ENCODE measurements at places on chromosomes 11 and 22. TPM values are rescaled to one million over a fixed set of nuclear protein-coding genes. Genes with fewer than 3 reads are reported as not detected.

DNA sequence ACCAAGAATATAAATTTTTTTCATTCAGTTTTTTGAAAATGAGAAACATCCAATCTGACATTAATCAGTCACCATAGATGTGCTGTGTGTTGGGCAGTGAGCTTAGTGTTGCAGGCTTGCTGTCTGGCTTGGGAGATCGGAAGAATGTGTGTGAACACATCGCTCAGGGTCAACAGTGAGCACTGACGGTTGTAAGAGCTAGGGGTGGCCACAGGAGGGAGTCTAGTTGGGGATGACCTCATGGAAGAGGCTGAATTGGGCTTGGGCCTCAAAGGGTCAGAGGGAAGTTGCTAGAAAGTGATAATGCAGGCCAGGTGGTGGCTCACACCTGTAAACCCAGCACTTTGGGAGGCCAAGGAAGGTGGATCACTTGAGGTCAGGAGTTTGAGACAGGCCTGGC is 375.4 kb downstream of the DDX10 start:
- no peaks in the 10 kb centered on the region for H3K27me3 ChIP-seq
- DNase-seq = no peak
- H3K27ac ChIP-seq = no peak overlapping the region
- H3K4me1 ChIP-seq = no peaks in the 10 kb centered on the region
- no peak overlapping the region for H3K4me3 ChIP-seq

- H3K4me3 ChIP-seq = no peak overlapping the region
- no peaks in the 10 kb centered on the region for H3K36me3 ChIP-seq
- no peak for DNase-seq
- no peaks in the 10 kb centered on the region for H3K27me3 ChIP-seq
These were observed 43.1 kb downstream of the CACNG2 start for GRCh38 chr22:36660510-36660840.

- H3K27me3 ChIP-seq = no peaks in the 10 kb centered on the region
- no peak overlapping the region for H3K4me3 ChIP-seq
- no peak for DNase-seq
- H3K4me1 ChIP-seq = no peaks in the 10 kb centered on the region
These were observed 105.5 kb downstream of the KCNC1 start for GRCh38 chr11:17840101-17840548.

- no peak overlapping the region for H3K4me3 ChIP-seq
- H3K27me3 ChIP-seq = no peaks in the 10 kb centered on the region
- H3K36me3 ChIP-seq = no peaks in the 10 kb centered on the region
These were observed 52.4 kb upstream of the CDON start for GRCh38 chr11:126115127-126115495.

GRCh38 chr11:12200279-12200990 is 90.0 kb downstream of the MICAL2 start:
- no peak for DNase-seq
- H3K27ac ChIP-seq = peak overlapping the region; percentile 86
- H3K27me3 ChIP-seq = no peaks in the 10 kb centered on the region
- H3K4me3 ChIP-seq = no peak overlapping the region
- H3K36me3 ChIP-seq = no peaks in the 10 kb centered on the region

The LGALS12 gene
- total RNA-seq = 0.44 TPM

All from kidney (tissue), 22 donors.